Activated T-cell treated with anti-CD3 and anti-CD28 coated beads for 1 hour (primary cell): ENCODE measurements at places on chromosomes 13 and 19.

- DNase-seq, result no peak
Observed at GRCh38 chr13:105016266-105016665, 1519.2 kb downstream of the EFNB2 start.

DNA sequence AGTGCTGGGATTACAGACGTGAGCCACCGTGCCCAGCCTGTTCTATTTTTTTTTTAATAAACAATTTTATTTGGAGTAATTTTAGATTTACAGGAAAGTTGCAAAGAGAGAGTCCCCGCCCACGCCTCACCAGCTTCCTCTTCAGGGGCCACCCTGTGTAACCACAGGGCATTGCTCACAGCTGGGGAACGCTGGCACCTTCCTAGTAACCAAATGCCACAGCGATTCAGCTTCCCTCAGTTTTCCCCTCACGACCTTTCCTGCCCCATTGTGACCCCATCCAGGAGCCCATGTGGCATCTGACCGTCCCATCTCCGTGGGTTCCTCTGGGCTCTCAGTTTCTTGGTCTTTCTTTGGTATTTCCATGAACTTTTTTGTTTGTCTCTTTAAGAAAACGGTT is 83.9 kb downstream of the GNG7 start:
- DNase-seq, result peak; percentile 59

DNA sequence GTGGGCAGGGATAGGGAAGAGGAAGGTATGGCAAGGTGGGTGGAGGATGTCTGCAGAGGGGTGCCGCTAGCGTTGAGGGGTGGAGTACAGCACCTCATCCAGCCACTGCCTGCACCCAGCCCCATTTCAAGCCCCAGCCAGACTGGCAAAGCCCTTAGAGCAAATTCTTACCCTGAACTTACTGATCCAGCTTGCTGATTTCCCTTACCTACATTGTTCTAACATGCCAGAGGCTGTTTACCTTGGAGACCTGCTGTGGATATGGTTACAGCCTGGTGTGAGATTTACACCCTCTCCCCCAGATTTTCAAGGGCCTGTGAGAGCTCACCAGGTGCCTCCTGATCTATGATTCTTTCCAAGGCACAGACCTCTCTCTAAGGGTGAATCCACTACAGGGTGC is 86.0 kb downstream of the ZNF726 start:
- DNase-seq, result no peak

- DNase-seq, result peak; percentile 23
Observed at GRCh38 chr19:58279042-58279924, 528 bp downstream of the ZNF8 start.

DNA sequence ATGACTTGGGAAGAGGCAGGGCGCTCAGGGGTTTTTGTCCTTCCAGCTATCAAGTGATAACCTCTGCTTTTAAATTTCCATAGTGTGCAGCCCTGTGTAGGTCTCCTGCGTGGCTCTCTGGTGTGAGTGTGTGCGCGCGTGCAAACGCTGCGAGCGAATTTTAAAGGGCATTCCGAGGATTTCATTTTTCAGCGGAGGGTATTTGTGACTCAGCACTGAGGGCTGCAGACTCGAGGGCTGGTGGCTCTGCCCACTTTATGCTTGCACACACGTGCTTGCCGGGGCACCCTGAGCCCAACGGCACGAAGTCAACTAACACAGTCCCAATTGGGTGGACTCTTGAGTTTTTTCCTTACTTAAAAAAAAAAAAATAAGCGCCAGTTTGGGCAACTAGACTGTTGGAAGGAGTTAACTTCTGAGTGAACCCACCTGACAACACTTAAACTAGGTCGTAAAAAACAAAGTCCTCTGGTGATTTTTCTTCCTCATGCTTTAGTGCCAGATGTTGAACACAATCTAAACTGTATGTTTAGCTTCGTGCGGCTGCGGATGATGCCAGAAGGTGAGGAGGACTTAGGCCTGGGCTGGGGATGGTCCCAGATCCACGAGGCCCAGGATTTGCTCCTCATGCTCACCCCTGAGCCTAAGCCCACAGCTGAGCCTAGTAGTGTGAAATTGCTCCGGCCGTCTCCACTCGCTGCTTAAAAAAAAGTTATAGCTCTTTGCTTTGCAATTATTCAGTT is 2.1 kb downstream of the FGF9 start:
- DNase-seq, result no peak

GRCh38 chr19:12478234-12478941 is 6.2 kb downstream of the ZNF709 start:
- no peak for DNase-seq

GRCh38 chr19:11016631-11017030 is 55.8 kb downstream of the SMARCA4 start:
- no peak for DNase-seq

GRCh38 chr13:111270126-111270525 is 50.3 kb upstream of the TEX29 start:
- DNase-seq, result no peak

DNA sequence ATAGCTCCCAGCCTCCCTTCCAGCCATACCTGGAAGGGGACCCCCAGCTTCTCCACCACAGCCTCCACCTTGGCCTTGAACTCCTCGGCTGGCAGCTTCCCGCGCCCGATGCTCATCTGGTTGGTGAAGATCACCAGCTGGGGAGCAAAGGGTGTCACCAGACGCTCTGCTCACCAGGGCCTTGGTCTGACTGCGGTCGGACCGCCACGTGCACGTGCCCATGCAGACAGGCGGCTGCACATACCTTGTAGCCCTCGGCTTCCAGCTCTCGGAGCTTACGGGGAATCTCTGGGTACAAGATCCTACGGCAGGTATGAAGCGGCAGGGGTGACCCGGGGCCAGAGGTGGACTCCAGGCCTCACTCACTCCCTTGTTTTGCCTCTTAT is 3.4 kb downstream of the PNKP start:
- DNase-seq, result no peak
